ENCODE measurements at places on chromosomes 12 and 14.

DNA sequence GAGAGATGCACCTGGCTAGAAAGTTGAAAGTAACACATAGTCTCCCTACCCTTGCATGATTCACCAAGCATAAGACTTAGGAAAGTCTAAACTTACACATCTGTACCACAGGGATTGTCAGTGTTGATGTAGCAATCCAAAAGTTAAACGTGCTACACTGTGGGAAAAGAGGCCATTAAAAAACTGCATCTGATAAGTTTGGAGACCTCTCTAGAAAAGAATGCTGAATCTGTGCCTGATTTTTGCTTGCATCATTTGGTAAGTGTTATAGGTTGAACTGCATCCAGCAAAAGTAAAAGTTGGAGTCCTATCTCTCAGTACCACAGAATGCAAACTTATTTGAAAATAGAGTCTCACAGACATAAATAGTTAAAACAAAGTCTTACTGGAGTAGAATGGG is 126.6 kb downstream of the SLC6A15 start:
- no peak for DNase-seq

DNA sequence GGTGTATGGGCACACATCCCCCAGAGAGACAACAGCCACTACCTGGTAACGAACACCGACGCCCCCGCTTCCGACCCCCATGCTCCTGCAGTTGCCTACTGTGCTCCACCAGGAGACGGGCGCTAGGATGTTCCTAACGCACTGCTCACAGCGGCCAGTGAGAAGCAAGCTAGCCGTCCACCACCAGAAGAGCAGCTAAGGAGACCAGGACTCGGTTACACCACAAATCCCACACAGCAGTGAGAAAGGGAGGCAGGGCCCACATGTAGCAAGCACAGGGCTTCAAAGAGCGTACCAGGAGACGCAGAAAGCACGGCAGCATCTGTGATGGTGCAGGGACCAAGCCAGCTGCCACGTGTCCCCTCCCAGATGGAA is 117.0 kb downstream of the NCOR2 start:
- no peak for DNase-seq

- no peak for DNase-seq
These were observed 9.1 kb downstream of the ABCD2 start for GRCh38 chr12:39610436-39611025.

DNA sequence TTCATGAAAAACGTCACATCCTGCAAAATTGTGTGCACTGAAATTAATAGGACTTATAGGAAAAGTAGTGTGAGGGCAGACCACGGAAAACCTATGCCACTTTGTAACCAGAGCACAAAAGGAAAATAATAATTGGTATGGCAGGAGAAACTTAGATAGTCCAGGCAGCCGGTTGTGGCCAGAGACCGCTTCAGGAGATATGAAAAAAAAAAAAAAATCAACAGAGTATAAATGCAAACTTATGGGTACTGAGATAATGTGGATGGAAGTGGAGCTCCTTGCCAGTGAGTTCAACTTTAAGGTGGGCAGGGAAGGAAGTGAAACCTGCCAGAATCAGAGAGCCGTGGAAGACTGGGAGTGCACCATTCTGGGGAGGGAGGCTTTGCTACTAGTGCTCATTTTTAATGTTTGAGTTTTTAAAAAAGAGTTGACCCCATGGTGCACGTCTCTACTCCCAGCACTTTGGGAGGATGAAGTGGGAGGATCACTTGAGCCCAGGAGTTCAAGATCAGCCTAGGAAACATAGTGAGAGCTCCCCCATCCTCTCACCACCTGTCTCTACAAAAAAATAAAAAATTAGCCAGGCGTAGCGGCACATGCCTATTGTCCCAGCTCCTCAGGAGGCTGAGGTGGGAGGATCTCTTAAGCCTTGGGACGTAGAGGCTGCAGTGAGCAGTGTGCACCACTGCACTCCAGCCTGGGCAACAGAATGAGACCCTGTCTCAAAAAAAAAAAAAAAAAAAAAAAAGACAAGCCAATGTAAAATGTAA is 34.3 kb upstream of the METAP2 start:
- DNase-seq, result no peak

DNA sequence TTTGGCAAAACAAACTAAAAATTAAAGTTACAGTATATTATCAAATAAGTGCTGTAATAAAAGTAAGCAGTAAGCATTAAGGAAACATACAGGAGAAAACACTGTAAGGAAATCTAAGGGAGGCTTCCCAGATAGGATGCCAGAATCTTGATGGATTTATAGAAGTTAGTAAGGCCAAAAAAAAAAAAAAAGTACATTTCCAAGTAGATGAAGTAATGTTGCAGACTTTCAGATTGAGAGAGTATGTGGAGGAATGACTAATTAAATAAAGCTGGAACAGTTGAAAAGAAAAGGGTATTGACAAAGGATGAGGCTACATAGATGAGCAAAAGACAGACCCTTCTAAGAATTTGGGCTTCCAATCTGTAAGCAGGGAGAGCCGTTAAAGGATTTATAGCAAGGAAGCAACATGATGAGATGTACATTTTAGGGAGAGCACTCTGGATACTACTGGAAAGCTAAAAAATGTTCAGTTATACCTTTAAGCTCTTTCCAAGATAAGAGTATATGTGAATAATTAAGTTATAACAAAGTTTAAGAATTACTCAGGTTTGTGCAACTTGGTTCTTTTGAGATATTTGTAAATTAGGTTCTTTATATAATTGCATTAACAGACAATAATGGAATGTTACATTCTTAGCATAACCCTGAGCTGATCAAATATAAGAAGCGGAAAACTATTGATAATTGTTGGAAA is 87.5 kb upstream of the MON2 start:
- no peak for DNase-seq

DNA sequence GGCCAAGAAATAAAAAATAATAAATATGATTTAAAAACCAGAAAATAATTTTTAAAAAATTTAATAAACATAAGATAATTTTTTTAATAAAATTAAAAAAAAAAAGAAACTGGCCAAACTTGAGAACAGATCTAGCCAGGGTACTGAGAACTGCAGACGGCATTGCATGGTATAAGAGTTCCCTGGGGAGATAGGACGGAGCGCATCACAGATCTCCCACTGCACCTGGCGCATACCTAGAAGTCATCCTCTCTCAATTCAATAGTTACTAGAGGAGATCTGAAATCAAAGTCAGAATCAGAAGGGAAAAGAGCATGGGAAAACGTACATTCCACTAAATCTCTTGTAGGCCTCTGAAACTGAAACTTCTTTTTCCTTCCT is 58.9 kb upstream of the BCL2L14 start:
- no peak for DNase-seq

- no peak for DNase-seq
These were observed 204.9 kb downstream of the DAD1 start for GRCh38 chr14:22384167-22384549.

- DNase-seq, result no peak
These were observed 131.9 kb downstream of the GRIN2B start for GRCh38 chr12:13849456-13849855.

DNA sequence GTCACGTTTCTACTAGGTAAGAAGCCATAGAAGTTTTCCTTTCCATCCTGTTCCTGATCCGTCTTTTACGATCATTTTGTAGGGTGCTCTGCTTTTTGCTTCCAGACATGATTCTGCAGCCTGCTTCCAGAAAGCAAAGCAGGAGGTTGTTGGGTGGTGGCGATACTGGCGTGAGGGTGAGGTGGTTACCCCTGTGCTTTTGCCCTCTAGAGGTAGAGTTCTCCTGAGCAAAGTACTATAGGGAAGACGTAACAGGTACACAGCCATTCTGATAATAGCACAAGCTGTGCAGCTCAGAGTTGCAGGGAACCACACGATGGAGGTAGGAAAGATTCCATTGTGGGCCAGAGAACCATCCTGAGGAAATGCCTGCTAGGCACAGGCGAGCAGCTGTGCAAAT is 186.0 kb downstream of the PAH start:
- DNase-seq, result no peak

GRCh38 chr12:22100958-22101748 is 55.1 kb downstream of the CMAS start:
- peak; percentile 60 for DNase-seq

- no peak for DNase-seq
These were observed 190.2 kb upstream of the USP15 start for GRCh38 chr12:62069976-62070375.

DNA sequence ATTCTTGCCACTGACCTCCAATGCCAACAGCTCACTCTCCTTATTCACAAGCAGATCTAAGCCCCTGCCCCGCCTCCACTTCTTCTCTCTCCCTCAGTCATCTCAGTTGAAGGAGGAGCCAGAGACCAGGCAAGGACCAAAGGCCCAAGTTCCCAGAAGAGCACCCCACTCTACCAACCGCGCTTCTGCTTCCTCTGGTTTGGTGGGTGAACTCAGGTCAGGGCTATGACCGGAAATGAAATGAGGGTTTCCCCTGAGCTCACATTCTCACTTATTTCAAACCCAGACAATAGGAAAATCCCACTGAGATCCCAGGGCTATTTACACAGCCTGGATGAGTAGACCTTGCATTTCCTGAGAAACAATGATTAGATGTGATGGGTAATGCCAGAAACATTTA is 9.9 kb downstream of the DPF3 start:
- no peak for DNase-seq

DNA sequence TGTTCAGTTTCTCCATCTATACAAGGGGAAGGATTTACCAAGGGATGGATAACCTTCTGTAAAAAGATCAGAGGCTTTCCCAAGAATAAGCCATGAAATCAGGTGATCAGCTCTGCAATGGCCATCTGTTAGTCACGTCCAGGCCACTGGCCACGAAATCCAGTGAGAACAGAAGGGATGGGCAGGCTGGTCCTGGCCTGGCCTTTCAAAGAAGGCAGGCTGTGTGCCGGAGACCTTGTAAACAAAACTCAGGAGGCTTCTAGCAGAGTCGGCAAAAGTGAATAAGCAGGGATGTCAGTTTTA is 68.5 kb downstream of the RNF34 start:
- DNase-seq, result no peak

- no peak for DNase-seq
These were observed 54.6 kb upstream of the DICER1 start for GRCh38 chr14:95211721-95212504.

- no peak for DNase-seq
These were observed 59.0 kb upstream of the RERGL start for GRCh38 chr12:18148961-18149360.

GRCh38 chr14:23481979-23482822 is 12.7 kb downstream of the NGDN start:
- no peak for DNase-seq

- DNase-seq, result no peak
These were observed 62.4 kb downstream of the ANO2 start for GRCh38 chr12:5882511-5883190.
